Fibroblast of skin of right quadriceps (primary cell): ENCODE measurements at places on chromosomes 1 and 21.

DNA sequence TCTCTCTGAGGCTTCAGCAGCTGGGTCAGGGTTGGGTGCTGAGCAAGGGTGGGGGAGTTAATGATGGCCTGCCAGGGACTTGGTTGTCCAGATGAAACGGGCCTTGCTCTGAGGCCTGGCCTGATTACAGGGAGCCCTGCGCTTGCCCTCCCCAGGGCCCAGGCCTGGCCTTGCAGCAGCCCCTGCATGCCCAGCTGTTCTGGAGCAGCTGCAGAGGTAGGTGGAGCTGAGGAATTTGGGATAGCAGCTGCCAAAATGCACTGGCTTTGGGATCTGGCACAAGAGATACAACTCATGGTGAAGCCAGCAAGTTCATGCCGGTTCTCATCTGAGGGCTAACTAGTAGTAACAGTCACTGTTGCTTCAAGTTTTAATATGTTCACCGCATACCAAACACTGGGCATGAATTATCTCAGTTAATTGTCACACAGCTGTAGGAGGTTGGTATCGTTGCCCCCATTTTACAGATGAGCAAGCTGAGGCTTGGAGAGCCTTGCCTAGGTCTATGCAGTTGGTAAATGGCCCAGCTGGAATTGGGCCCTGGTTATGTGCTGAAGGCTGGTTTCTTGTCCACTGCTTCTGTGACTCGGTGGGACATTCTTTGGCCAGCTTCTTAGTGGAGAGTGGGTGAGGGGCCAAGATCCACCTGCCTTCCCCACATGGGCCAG lies 7.3 kb upstream of the SERINC2 start:
- DNase-seq: no peak

DNA sequence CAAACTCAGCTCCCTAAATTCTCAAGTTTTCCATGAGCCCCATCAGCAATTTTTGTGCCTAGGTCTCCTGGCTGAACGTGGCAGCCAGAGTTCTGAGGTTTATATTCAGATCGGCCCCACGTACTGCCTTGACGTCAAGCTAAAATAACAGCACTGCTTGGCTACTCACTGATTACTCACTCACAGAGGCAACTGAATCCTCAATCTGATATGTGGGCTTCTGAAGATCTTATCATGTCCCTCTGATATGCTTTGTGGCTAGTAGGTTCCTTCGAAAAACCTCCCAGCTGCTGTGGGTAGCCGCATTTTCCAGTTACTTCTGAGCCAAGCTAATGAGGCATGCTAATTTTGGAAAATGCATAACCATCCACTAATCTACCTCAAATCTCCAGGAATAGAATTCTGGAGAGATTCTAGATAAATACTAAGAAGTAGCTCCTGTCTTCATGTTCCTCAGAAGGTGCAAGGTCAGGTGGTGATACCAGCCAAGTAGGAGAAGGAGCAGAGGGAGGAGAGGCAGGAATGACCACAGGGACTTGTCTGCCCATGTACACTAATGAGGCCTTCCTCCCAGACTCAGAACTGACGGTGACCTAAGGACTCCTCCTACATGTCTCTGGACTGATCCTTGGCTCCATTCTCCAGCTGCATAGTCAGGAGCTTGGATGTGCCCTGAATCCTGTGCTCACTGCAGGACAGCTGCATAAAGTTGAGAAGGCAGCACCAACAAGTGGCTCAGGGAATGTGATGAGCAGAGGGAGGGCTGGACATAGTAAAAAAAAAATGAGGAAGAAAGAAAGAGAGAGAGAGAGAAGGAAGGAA lies 263.7 kb downstream of the TNR start:
- peak; percentile 17 for DNase-seq

- peak; percentile 97 for DNase-seq
Observed at GRCh38 chr1:151980287-151981177, 13.1 kb downstream of the S100A10 start.

DNA sequence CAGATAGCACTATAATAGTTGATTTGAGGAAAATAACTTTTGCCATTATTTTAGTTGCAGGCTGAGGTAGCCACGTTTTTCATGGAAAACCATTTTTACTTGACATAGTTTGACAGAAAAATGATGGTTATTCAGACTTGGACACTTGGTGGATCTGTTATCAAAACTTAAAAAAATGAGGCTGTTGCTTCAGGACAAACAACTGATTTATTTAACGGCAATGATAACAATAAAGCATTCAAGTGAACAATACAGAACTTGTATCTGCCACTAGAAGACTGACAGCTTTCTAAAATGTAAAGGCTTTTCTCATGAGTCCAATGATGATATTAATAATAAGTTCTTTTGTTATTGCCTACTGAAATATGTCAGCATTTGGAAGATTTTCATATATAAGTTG lies 322.9 kb downstream of the BRINP3 start:
- no peak for DNase-seq

- no peak for DNase-seq
Observed at GRCh38 chr1:70061231-70061630, 144.1 kb downstream of the LRRC40 start.

DNA sequence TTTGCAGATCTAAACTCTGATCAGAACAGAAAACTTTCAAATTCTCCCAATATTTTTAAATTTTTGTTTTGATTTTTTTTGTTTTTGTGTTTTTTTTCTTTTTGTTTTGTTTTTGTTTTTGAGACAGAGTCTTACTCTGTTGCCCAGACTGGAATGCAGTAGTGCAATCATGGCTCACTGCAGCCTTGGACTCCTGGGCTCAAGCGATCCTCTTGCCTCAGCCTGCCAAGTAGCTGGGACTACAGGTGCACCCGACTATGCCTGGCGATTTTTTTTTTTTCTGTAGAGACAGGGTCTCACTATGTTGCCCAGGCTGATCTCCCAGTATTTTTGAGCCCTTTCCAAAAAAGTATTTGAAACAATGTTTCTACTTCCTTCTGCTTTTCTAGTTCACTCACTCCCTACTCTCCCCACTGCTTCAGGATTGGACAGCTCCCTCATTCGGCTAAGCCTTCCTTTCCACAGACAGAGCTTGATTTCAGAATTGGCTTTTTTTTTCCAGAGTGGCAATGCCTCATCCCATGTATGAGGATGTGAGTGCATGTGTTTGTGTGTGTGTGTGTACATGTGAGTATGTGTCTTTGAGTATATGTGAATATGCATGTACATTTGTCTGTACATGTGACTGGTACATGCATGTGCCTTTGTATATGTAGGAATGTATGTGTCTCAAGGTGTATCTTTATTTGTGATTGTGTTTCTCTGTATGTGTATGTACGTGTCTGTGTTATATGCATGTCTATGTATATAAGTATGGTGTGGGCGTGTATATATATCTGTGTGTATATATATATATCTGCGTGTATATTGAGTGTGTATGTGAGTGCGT lies 11.9 kb downstream of the LHX4 start:
- DNase-seq: no peak

GRCh38 chr1:110471131-110471530 lies 20.2 kb downstream of the PROK1 start:
- no peak for DNase-seq

- no peak for DNase-seq
Observed at GRCh38 chr1:5119366-5120234, 465.2 kb downstream of the AJAP1 start.

- no peak for DNase-seq
Observed at GRCh38 chr1:87864676-87865075, 536.0 kb downstream of the LMO4 start.

DNA sequence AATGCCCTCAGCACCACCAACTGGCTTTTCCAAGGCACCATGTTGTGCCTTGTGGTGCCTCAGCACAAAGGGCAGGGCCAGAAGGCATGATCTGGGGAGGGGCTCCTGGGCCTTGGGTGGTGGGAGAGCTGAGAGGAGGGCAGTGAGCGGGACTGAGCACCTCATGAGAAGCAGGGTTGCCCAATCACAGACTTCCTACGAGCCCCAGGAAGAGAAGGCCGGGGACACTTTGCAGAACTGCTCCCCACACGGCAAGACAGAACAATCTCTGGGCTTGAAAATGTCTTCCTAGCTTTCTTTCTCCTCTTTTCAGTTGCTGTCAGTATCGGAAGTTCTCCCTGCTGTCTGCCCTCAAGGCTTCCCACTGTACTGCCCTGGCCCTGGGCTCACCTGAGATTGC lies 6.8 kb downstream of the KCNJ10 start:
- DNase-seq: no peak

- no peak for DNase-seq
Observed at GRCh38 chr1:203444171-203444576, 31.4 kb upstream of the PRELP start.

- DNase-seq: no peak
Observed at GRCh38 chr1:48616710-48617109, 144.7 kb upstream of the SPATA6 start.

DNA sequence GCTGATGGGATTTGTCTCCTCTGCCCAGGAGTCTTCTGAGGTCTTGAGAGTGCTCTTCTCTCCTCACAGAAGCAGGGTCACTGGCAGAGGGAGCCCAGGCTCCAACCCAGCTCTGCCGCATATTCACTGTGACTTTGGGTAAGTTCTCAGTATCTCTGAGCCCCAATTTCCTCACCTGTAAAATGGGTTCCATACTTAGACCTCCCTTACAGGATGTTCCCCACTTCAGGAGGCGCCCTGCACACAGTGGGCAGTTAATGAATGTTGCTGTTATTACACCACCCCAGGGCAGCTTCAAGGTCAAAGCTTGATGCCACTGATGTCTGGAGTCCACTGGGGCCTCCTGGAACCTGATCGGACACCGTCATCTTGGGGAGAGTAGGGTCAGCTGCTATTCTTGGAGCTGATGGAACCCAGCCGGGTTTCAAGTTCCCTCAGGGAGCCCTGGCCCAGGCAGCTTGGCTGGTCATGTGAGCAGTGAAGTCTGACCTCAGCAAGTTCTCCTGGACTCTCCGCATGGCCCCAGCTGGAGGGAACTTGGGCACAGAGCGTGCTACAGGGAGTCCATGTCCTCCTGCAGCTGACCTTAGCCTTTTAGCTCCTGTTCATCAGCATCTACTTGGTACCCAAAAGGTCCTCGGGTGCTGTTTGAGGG lies 21.8 kb downstream of the COA7 start:
- DNase-seq: no peak

DNA sequence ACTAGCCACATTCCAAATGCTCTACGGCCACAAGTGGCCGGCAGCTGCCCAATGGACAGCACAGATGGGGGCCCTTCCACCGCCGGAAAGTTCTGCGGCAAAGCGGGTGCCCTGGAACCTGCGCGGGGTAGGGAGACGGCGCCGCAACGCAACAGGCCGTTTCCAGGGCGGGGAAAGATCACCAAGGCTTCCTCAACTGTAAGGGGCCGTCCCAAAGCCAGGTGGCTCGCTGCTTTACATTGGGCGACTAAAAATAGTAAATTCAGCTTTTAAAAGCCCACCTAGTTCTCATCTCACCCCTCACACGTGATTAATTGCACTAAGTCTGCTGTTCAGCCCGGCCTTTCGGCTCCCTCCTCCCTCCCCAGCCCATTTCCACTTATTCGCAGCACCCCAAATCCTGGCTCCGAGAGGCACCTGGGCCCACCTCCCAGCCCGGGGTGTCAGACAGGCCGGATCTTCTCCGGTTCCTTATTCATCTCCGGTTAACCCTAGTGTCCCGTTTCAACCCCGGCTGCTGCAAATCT lies 643 bp downstream of the CFAP298 start:
- DNase-seq: no peak

DNA sequence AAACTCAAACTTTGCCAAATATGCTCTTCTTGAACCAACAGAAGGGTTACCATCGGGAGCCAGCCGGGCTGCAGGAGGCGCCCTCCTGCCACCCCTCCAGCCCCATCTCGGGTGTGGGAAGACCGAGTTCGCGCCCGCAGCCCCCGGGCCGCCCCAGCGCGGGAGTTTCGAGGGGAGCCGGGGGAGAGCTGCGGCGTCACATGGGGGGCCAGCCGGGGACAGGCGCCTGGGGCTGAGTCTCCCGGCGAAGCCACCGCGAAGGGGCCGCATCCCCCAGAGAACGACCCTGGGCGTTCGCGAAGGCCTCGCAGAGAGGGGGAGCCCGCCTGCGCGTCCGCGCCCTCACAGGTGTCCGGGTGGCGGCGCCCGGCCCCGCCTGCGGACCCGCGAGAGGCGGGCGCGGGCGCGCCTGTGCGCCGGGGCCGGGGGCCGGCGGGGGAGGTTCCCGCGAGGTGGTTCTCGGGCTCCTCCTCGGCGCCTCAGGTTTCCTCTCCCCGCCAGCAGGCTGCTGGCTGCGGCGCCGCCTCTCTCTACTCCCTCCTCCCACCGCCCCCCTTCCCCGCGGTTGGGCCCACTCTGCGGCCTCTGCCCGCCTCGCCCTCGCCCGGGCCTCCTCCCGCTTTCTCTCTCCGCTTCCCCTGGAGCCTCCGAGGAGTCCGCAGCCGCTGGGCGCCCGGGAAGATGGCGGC lies at the start of gene RAVER2:
TSS of gene RAVER2 (plus strand) at position 584 of the 689 bp plus-strand sequence. CDS start at position 682, 98 bp downstream.
- peak; percentile 72 for DNase-seq

GRCh38 chr1:113205980-113206766 lies 133.2 kb downstream of the LRIG2 start:
- DNase-seq: no peak

DNA sequence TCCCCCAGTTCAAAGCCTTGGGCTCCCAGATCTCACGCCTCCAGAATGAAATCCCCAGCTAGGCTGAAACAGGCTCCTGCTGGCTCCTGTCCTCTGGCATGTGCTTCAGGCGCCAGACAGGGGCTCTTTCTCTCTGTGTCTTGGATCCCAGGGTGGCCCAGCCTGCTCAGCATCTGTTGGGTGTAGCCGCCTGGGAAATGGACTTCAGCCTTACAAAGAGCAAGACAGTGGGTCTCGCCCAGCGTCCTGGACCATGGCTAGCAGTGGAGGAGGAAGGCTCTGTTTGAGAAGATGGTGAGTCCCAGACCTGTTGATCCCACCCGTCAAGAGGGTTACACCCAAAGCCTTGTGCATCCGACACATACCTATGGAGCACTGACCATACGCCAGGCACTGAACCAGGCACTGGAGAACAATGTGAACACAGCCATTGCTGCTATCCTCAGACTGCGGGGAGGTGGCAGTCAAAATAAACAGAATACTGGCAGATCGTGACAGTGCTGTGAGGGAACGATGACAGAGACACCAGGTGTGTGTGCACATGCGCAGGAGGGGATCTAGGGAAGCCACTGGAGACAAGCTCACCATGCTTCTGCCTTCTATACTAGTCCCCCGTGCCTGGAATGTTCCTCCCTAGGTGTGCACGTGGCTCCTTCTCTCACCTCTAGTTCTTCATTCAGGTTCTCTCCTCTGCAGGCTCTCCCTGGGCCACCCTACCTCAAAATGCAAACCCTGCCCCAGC lies 93.0 kb upstream of the GCLM start:
- DNase-seq: no peak

DNA sequence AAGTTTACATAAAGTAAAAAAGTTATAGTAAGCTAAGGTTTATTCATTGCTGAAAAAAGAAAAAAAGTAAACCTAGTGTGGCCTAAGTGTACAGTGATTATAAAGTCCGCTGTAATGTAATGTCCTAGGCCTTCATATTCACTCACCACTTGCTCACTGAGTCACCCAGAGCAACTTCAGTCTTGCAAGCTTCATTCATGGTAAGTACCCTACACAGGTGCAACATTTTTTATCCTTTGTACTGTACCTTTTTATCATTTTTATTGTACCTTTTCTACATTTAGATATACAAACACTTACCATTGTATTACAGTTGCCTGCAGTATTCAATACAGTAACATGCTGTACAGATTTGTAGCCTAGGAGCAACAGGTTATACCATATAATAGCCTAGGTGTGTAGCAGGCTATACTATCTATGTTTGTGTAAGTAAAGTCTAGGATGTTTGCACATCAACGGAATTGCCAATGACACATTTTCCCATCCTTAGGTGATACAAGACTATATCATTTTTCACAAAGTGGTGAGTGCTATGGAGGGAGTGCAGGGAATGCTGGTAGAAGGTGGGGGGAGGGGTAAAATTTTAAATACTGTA lies 58.0 kb upstream of the DMRTA2 start:
- no peak for DNase-seq
